ENCODE measurements at places on chromosomes 12 and 14.

GRCh38 chr12:40207551-40207950 is 17.2 kb upstream of the LRRK2 start:
- DNase-seq = no peak

- no peak for DNase-seq
Measured at GRCh38 chr14:92973261-92973797, 50.4 kb downstream of the CHGA start.

- no peak for DNase-seq
Measured at GRCh38 chr14:91997492-91997891, 42.4 kb downstream of the TRIP11 start.

- no peak for DNase-seq
Measured at GRCh38 chr14:61099216-61099835, 118.3 kb downstream of the SLC38A6 start.

GRCh38 chr14:88424573-88424972 is 39.1 kb downstream of the SPATA7 start:
- no peak for DNase-seq
